Activated T-cell treated with anti-CD3 and anti-CD28 coated beads for 24 hours (primary cell): ENCODE measurements at places on chromosomes 5 and 9.

DNA sequence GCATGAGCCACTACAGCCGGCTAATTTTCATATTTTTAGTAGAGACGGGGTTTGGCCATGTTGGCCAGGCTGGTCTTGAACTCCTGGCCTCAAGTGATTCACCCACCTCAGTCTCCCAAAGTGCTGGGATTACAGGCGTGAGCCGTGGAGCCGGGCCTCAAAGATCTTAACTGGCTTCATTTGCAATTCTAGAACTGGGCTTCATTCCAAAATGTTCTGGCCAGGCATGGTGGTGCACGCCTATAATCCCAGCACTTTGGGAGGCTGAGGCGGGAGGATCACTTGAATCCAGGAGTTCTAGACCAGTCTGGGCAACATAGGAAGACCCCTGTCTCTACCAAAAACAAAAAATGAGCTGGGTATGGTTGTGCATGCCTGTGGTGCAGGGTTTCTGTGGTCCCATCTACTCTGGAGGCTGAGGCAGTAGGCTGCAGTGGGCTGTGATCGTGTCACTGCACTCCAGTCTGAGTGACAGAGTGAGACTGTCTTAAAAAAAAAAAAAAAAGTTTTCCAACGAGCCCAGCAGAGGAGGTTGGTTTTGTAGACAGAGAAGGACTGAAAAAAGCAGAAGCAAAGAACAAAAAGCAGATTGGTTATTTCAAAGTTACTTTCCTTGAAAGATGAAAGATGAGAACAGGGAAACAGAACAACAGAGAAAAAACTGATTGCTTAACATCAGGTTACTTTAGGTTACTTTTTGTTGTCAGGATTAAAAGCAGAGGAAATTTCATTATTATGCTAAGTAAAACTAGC, 78.2 kb downstream of the ANKRD55 start:
- DNase-seq: no peak

DNA sequence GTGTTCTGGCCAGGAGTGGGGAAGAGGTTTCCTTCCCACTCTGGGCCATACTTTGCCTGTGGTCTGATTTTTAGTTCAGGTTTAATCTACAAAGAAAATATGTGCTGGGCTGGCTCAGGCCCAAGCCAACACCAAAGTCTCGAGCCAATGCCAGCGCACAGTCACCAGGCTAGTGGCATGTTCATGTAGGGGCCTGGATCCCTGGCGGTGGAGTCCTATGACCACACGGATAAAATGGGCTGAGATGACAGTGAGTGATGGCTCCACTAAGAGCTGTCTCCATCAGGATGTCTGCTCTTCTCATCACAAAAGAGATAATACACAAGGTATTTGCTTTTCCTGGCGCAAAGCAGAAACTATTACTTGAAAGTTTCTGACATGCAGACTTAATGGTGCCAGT, 92.9 kb upstream of the PTPN3 start:
- DNase-seq: no peak

DNA sequence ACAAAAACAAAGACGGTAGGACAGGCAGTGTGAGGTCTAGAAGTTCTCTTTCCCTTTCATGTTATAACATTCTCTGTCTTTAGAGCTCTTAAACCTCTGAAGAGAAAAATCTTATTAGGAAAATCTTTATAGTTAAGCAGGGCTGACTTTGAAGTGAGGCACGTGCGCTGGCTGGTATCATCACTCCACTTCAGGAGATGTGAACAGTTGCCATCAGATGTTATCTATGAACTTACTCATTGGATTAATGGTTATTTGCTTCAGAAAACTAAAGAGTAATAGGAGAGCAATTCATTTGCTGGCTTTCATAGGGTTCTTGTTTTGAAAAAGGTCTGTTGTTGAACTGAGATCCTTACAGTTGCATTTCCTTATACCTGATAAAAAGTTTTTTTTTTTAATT, 25.7 kb downstream of the LRRTM2 start:
- DNase-seq: no peak

DNA sequence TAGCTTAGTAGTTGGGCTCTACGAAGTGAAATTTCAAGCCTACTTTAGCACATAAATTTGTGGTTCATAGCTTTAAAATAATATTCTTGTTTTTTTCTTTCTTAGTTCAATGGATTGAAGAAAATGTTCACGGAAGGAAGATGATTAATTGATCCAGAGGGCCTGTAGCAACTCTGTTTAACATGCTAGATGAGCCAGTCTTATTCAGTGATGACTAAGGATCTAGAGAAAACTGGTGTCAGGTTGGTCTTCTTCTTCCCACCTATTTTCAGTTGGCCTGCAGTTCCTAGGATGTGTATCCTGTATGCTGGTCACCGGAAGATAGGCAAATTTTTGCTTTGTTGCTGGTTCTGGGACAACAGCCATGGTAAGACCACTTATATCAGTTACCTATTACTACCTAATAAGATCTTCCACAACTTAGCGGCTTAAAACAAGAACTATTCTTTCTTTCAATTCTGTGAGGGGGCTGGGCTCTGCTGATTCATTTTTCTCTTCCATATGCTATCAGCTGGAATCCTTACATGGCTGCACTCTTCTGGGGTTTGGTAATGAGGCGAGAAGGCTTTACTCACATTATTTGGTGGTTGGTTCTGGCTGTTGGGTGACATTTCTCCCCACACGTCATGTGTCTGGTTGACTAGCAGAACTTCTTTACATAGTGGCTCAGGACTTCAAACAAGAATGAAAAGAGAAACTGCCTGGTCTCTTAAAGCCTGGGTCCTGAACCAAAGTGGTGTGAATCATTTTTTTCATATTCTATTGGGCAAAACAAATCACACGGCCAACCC, 182.7 kb upstream of the ACTBL2 start:
- DNase-seq: no peak

- no peak for DNase-seq
Measured at GRCh38 chr5:132854301-132854700, 12.0 kb downstream of the GDF9 start.
